Stimulated activated CD4-positive, alpha-beta T cell treated with anti-CD3 and anti-CD28 coated beads, Interleukin-4, amount 100 ng/mL, for 1 hour (primary cell): ENCODE measurements at places on chromosomes 7 and 10.

- DNase-seq, result no peak
These were observed 25.9 kb downstream of the VAX1 start for GRCh38 chr10:117112220-117112619.

GRCh38 chr7:41566581-41566980, 136.3 kb downstream of the INHBA start:
- no peak for DNase-seq

- DNase-seq, result no peak
These were observed 92.8 kb upstream of the PARD3 start for GRCh38 chr10:34907743-34908430.

GRCh38 chr7:37923996-37924395, 3.6 kb downstream of the EPDR1 start:
- no peak for DNase-seq

- DNase-seq, result no peak
These were observed 33.0 kb downstream of the SRPK2 start for GRCh38 chr7:105355701-105356100.

DNA sequence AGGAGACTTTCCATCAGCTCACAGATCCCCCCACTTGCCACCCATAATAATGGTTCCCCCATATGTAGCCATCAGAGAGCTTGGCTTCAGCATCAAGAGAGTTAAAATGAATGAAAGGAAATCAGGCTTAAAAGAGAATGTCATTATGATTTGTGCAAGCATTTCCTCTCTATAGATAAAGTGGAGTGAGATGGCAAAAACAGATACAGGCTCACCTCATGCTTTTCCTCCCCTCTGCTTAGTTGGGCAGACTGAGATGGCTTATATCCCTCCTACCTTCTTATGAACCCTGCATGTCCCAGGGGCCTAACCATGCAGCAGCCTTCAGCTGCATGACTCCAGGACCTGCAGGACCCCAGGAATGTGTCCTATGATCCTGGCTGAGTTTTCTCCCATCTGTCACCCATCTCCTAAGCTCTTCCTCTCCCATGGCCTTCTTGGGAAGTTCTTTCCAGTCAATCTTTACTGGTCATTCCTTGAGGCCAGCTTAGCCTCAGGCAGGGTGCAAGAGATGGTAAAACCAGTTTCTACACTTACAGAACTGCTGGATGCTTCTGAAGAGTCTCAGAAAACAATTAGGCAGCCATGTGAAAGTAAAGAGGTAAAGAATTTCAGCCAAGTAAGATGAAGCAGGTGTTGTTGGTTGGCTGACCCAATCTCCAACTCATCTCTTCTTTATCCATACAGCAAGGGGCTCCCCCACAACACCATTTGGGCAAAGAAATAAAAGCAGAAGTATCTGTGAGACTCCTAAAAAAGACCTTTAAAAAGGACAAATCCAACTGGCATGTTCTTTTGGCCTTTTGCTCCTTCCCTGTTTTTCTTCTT, 159.7 kb downstream of the RTKN2 start:
- no peak for DNase-seq

GRCh38 chr10:7165500-7166177, 245.2 kb downstream of the SFMBT2 start:
- DNase-seq, result no peak

GRCh38 chr7:101902680-101903514, 85.5 kb downstream of the CUX1 start:
- DNase-seq, result no peak

DNA sequence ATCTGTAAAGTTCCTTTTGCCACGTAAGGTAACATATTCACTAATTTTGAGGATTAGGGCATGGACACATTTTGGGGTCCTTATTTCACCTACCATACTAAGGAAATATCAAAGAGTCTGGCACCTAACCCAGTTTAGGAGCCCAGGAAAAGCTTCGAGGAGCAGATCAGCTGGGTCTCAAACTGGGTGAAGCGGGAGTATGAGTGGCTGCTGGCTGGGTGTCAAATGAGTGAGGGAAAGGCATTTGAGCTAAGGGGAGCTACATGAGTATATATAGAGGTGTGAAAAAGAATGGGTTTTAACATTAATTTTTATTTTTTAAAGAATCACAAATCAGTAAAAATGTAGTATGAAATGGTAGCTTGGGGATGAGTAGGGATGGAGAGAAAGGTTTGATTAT, 71.3 kb downstream of the MCU start:
- no peak for DNase-seq

GRCh38 chr7:157737151-157738065, 400.6 kb downstream of the DNAJB6 start:
- DNase-seq, result no peak

DNA sequence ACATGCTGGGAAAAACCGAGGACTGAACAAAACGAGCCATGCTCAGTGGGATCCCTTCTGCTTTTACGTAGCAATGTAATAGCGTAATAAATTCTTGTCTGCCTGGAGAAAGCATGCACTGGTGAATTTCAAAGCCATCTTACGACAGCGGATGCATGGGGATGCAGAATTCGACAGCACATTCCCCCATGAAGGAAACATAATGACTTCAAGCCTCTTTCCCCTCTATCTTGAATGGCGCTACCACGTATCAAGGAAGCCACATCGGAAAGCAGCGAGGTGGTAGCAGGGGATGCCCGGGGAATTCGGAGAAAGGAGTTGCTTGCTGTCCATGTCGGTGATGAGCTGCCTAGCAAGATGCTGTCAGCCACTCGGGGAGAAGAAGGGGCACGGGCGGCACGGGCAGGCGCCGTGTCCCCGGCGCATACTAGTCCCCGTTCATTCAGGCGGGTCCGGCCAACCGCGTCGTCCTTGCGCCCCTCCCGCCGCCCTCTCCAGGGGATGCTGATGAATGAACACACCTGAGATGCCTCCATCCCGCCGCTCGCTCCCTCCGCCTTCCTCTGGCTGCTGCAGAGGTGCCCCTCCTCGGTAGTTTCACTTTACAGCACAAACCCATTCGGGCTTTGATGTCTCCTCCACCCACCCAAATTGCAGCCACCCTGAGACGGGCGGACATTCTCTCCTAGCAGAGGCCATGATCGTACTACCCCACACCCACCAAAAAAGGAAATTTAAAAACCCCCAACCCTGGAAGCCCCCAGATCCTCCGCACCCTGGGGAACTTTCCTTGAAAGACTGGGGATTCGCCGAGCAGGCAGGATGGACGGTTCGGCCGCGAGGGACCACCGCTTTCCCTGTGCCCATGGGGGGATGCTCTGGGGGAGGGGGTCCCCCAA, 644 bp downstream of the SORBS1 start:
- peak; percentile 42 for DNase-seq

DNA sequence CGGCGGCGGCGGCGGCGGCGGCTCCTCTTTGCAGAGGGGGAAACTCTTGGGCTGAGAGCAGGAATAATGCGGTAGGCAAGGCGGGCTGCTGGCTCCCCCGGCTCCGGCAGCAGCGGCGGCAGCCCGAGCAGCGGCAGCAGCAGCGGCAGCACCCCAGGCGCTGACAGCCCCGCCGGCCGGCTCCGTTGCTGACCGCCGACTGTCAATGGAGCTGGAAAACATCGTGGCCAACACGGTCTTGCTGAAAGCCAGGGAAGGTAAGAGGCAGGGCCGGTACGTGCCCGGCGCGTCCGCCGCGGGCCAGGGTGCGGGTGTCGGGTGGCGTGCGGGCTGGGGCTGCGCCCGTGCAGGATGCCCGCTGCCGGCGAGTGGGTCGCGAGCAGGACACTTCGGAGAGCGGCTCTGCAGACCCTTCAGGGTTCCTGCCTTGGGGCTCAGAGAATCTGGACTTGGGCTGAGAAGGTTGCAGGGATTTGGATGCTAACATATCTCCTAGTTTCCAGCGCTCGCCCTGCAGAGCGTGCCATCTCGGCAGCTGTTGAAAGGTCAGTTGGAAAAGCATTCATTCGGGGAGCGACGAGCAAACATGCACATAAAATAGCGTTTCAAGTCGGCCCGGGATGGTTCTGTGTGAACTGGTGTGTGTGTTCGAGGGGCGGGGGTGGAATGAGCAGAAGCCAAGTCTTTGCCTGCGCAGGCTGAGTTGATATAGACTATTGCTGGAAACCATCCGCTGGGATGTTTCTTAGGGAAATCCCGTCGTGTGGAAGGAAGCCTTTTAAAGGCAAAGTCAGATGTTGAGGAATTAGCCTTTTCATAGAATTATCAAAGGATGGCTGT, 562 bp downstream of the GRK5 start:
- peak; percentile 35 for DNase-seq

DNA sequence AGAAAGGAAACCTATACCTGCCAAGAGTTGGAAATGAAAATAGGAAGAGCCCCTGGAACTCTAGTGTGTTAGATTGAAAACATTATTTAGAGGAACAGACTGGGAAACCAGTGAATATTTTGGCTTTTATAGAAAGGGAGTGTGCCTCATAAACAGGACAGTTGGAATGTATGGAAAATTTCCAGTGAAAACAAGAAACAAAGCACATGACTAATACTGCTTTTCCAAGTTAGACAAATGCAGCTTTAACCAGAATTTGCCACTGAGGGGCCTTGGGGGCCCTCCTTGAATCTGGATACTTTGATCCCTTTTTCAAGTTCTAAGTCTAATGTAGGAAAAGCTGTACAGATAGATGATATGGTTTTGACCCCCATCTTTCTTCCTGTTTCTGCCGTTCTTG, 21.2 kb downstream of the ITGB8 start:
- DNase-seq, result no peak

GRCh38 chr10:87750001-87750671, 67.9 kb downstream of the ATAD1 start:
- no peak for DNase-seq

- no peak for DNase-seq
These were observed 4.6 kb upstream of the HMX2 start for GRCh38 chr10:123143162-123143824.

DNA sequence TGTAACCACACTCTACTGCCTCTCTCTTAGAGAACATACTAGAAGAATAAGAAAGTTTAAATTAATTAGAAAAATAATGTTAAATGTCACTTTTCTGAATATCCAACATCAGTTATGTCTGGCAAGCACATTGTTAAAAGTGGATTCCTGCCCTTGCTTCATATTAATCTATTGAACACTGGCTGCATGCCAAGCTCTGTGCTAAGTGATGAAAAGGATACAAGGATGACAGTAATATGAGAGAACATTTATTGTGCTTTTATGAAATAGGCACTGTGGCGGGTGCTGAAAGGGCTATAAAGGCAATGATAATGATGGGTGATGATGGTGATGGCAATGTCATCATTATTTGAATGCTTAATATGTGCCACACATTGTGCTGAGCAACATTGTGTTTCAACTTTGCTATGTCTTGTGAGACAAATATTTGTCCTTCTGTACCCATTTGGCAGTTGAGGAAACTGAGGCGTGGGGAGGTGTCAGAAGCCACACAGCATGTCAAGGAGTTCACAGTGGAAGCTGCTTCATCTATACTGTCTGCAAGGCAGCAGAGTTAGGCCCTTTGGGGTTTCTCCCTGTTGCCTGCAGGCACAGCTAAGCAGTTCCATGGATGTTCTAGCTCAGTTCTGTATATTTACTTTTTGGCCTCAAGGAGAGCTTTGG, 64.2 kb upstream of the RAPGEF5 start:
- no peak for DNase-seq

- DNase-seq, result no peak
These were observed 243.0 kb downstream of the PLXDC2 start for GRCh38 chr10:20059084-20059835.

DNA sequence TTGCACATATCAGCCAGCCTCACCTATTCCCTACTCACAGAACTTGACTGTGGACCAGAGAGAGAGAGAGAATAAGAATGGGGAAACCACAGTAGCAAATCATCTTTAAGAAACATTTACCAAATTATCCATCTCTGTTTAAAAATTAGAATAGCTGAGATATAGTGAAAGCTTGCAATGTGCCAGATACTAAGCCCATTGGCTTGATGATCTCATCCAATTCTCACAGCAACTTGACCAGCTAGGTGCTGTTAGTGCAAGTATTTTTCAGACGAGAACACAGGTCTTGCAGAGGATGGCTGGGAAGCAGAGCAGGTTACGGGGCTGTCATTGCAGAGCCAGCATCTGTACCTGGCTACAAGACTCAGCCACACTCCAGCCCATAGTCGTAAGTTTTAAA, 50.9 kb downstream of the KLF6 start:
- no peak for DNase-seq

GRCh38 chr7:85039196-85039923, 147.5 kb downstream of the SEMA3D start:
- no peak for DNase-seq

DNA sequence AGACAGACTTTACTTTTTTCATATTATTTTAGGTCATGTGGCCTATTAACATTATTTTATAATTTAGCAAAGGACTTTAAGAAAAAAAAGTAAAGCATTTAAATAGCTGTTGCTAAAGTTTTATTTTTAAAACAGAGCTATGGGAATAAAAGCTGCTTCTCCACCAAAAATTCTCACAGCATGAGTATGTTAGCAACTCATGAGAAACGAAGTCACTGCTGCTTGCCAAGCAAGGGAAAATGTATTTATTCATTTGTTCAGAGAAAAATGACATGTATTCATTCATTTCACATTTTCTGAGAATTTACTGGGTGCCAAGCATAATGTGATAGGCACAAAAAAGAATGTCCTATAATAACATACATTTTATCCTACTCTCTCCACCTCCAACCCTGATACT, 5.1 kb downstream of the LRRC72 start:
- no peak for DNase-seq

DNA sequence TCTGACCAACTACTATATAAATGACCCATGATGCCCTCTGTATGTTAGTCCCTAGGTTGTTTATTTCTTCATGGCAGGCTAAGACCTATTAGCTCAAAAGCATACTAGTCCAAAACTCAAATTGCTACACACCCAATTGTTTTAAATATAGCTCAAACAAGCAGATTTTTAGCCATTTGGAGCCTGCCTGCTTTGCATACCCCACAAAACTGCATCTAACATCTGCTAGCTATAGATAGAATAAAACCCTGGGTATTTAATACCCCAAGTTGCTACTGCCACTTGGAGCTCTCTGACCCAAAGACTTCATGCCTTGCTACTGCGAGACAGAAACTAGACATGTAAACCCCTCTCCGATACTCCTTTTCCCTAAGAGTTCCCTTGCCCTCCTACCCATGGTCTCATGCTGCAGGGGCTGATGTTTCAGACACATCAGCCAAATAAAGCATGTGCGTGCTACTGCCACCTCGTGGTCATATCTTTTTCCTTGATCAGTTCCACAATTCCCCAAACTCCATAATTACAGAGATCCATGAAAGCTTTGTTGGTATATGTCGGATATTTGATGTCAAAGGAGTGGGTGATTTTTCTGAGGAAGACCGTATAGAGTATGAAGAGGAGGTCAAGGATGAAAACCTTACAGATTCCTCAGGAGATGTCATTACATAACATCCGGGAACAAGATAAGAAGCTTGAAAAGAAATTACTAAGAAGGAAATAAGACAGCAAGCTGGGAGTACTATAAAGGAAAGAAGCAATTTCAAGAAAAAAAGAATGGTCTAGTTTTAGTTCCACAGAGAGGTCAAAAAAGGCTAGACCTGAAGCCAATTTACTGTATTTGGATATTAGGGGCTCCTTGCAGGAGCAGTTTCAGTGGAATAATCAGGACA, 386.6 kb downstream of the SH2D4B start:
- no peak for DNase-seq
